GM04504 (cell line): ENCODE measurements at places on chromosomes 3 and 15.

DNA sequence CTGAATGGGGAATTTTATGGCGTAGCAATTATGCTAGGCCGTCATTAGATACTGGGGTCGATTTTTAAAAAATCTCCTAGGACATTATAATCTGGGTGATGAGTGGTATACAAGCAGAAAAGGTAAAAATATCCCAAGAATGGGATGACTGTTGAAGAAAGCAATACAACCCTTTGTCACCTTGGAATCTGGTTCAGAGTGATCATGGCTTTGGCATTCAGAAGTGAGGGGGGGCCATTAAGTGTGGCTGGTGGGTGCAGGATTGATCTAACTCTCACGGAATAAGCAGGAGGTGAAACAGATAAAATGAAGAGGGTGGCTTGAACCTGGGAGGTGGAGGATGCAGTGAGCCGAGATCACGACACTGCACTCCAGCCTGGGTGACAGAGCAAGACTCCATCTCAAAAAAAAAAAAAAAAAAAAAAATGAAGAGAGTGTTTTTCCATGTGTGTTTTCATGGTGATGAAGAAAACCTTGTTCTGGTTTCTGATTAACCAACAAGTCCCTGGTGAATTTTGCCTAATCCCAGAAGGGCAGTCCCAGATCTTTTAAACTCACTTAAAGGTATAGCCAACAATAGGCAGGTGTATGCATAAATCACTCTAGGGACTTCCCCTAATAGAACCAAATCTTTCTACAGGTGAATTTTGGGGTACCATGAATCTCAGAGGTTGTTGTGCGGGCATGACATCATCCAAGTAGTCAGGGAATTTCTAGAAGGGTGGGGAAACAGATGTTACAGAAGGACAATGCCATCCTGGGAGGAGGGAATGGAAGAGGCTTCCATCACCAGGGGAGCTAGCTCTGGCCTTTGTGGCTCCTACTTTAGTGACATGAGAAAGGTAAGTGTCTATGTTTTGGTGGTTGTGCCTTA lies 3.1 kb upstream of the RAD54L2 start:
- DNase-seq: no peak

GRCh38 chr15:31178705-31179104 lies 77.2 kb upstream of the TRPM1 start:
- DNase-seq: no peak

- DNase-seq: peak; percentile 69
Measured at GRCh38 chr3:30308131-30308530, 298.3 kb upstream of the TGFBR2 start.

- DNase-seq: no peak
Measured at GRCh38 chr15:99982662-99983061, 249.4 kb upstream of the LYSMD4 start.

DNA sequence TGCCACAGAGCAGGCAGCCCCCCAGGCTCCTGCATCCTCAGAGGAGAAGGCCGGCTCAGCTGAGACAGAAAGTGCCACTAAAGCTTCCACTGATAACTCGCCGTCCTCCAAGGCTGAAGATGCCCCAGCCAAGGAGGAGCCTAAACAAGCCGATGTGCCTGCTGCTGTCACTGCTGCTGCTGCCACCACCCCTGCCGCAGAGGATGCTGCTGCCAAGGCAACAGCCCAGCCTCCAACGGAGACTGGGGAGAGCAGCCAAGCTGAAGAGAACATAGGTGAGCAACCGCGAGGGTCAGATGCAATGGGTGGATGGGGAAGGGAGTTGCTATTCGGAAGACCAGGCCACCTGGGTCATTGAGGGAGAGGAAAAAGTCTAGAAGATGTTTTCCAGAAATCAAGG lies 53.0 kb downstream of the GAP43 start:
- DNase-seq: no peak

- no peak for DNase-seq
Measured at GRCh38 chr15:68699124-68699880, 120.5 kb downstream of the CORO2B start.

DNA sequence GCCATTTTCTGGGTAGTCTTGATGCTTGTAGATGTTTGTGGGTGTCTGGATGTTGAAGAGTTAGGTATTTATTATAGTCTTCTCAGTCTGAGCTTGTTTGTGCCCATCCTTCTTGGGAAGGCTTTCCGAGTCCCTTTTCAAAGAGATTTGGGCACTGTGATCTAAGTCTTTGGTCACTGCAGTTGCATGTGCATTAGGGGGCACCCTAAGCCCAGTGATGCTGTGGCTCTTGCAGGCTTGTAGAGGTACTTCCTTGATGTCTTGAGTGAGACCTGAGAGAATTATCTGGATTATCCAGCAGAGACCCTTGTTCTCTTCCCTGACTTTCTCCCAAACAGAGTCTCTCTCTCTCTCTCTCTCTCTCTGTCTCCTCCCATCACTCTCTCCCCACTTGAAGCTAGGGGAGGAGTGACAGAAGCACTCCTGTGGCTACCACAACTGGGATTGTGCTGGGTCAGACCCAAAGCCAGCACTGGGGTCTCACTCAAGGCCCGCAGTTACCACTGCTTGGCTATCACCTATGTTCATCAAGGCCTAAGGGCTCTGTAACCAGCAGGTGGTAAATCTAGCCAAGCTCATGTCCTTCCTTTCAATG lies 68.5 kb downstream of the TMCO5A start:
- DNase-seq: peak; percentile 48
